ENCODE measurements at places on chromosomes 2 and 18.
A peak's percentile ranks its signal among the peaks of the same experiment; 100 is the strongest.

DNA sequence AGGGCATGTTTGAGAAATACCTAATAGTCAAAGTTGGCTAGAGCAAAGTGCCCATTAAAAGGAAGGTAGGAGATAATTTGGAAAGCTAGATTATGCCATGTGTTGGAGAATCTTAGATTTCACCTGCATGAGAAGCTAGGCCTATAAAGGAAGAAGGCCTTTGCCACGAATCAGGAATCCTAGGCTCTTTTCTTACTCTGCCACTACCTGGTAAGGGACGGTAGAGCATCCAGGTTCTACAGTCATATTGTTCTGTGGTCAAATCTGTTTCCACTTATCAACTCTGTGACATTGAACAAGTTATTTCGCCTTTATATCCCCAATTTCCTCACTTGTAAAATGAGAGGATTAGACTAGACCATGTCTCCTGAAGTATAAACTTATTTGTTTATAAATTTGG lies 3.6 kb upstream of the KCNJ3 start:
- no peak for DNase-seq

DNA sequence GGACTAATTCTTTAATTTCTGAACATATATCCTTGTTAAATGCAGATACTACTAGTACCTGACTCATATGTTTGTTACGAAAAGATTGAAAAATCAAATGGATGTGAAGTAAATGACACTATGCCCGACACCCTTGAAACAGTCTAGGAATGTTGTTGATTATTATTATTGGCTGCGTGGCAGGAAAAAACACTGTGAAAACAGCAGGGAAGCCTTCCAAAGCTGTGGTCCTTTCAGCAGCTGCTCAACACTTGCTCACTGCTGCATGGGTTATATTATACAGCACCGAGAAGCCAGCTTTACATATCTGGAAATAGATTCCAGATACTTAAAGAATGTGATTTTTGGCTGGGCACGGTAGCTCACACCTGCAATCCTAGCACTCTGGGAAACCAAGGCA lies 26.5 kb downstream of the CRYGD start:
- no peak for DNase-seq

GRCh38 chr18:26008096-26008495 lies 82.3 kb downstream of the SS18 start:
- peak; percentile 7 for DNase-seq

GRCh38 chr2:220057391-220057790 lies 430.0 kb downstream of the SLC4A3 start:
- no peak for DNase-seq

DNA sequence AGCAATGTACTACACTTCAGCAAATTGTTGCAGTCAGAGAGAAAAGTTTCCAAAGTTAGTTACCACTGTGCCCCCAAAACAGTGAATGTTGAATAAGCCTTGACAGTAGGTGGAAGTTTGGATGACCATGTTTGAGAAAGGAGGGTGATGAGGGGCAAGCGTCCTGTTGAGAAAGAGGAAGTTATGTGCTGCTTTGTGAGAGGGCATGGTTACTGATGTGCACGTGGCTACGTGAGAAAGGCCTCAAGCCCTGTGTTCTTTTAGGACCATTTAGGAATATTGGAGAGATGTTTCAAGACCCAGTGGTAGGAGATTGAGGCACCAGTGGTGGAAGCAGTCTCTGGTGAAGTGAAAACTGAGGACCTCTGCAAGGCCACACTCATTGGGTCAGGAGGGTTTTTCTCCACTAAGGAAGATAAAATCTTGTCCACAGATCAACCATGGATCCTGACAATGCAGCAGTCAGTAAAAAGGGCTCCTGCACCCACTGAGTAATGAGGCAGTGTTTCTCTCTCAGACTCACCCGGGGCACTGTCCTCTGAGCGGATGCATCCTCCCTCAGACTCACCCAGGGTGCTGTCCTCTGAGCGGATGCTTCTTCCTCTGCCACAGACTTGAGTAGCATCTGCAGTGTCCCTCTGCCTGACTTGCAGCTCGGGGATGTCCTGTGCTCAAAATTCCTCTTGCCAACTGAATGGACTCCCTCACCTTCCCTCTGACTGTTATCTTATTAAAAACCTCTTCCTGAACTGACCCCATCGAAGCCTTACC lies 34.7 kb upstream of the ACTR3 start:
- no peak for DNase-seq

DNA sequence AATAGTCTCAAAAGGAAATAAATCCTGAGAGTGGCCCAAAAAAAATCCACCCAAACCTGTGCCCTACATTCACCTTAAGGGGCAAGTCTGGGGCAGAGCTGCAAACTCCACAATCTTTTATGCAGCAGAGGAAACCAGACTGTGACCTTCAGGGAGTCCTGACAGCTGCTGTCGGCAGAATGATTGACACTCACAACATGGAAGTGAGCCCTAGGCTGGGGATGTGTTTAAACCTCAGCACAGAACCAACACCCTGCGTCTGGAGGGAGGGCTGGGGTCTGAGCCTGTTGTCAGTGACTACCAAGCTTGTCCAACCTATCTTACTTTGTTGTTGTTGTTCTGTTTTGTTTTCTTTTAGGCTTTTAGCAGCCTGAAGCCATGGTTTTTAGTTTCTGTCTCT lies 39.6 kb downstream of the CRACDL start:
- no peak for DNase-seq

DNA sequence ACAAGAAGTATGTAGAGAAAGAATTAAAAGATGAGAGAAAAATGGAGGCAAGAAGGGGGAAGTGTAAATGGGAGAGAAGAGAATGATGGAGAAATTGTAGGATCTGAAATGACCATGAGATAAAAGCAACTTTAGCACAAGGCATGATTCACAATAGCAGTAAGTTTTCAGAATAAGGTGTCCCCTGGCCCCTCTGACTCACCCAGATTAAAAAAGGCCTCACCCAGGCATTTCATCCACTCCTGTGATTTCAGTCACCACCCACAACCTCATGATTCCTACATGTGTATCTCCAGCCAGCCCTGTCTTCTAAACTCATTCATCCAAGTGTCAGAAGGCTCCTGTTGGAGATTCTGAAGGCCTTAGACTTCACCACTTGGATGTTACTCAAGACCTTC lies 56.6 kb downstream of the SP100 start:
- DNase-seq: no peak

GRCh38 chr18:45163871-45164270 lies 451.4 kb upstream of the SLC14A2 start:
- DNase-seq: no peak

- DNase-seq: no peak
Observed at GRCh38 chr18:25314838-25315190, 37.2 kb downstream of the ZNF521 start.

GRCh38 chr2:215002500-215002899 lies 135.9 kb downstream of the ABCA12 start:
- no peak for DNase-seq

GRCh38 chr18:565562-566061 lies 14.6 kb upstream of the CETN1 start:
- DNase-seq: no peak

GRCh38 chr2:206989311-206989710 lies 50.0 kb downstream of the CPO start:
- DNase-seq: no peak

DNA sequence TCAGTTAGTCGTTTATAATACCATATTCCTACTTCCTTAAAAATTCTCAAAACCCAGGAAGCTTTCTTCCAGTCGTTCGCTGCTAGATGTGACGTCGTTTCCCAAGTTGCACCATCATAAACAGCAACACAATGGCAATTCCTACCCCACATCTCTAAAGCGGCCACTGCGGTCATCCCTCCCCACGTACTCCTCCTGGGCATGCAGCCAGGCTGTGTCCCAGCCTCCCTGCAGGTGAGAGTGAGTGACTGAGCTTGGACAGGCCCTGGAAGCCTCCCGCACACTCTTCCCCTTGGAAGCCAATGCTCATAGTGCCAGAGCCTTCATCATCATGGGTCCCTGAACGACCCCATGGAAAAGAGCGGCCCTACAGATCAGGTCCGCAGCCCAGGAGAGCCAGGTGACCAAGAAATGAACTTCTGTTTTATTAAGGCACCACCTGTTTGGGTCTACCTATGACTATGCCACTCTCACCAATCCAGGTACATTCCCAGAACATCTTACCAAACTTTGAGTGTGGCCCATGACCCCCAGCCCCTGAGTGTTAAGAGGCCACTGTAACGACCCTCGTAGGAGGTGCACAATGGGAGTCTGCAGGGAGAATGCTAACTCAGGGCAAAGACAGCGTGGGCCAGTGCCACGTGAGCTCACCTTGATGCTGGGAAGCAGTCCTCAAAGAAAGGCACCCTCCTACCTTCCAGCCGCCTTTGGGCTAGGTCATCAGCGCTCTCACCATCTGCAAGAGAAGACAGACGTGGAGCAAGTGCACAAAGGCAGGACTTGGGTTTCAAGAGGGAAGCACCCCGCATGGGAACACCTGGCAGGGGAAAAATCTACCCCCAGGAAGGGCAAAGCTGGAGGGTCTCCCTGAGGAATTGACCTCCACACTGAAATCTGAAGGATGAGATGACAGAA lies 74.7 kb upstream of the RAB6C start:
- DNase-seq: no peak

DNA sequence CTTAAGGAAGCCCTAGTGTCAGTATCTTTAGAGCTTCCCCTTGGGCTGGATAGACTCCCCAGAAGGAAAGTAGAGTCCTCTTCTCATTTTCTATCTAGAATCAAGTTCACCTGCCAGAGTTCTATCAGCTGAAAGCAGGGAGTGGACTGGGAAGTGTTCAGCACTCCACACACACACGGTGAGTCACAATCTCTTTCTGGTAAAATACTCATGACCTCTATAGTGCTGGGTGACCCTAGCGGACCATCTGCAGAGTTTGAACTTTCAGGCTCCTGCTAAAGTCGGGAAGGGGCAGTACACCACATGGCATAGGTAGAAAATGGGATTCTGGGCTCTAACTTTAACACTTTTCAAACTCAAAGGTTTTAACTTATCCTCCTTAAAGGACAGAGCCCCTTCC lies 43.3 kb downstream of the SAP130 start:
- DNase-seq: no peak

GRCh38 chr18:34817636-34818035 lies 107.5 kb downstream of the DTNA start:
- no peak for DNase-seq

DNA sequence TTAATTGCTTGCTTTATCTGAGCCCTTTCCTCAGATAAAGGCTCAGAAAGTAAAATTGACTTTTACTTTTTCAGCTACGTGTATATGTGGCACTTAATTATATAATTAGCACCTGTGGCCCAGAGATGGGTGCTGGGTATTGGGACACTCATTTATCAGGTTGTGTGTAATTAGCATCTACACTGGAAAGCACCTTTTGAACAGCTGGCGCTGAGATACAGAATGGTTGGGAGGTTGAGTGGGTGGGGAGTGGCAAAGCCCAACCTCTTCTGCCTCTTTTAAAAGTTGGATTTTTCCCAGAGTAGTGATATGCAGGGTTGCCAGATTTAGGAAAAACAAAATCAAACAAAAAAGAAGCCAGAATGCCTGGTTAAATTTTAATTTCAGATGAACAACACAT lies 23.9 kb downstream of the SPTBN1 start:
- no peak for DNase-seq

DNA sequence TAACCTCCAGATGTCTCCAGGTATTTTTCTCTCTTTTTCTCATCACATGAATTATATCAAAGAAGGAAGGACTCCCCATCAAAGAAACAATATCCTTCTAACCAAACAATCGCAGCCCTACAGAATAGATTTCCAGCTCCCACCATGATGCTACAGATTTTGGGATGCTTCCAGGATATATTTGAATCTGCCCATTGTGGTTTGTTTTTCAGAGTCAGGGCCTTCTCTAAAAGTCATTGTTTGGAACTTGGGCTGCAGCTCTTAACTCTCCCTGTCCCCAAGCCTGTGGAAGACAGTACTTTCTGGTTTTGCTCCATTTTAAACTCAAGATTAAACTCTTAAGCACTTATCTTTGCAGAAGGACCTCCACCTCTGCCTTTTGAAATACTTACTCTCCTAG lies 223.2 kb downstream of the PMAIP1 start:
- DNase-seq: no peak

- DNase-seq: no peak
Observed at GRCh38 chr2:106977717-106978116, 91.8 kb upstream of the ST6GAL2 start.

GRCh38 chr2:66447677-66448076 lies 12.8 kb downstream of the MEIS1 start:
- DNase-seq: no peak

- DNase-seq: no peak
Observed at GRCh38 chr18:58100154-58100553, 56.1 kb downstream of the NEDD4L start.

All from T47D (cell line).